ENCODE measurements at places on chromosomes 7 and 10.
A peak's percentile ranks its signal among the peaks of the same experiment; 100 is the strongest.

GRCh38 chr10:92690211-92690914, 608 bp downstream of the HHEX start:
- DNase-seq = no peak

- DNase-seq = no peak
Observed at GRCh38 chr7:8913682-8914081, 480.3 kb downstream of the NXPH1 start.

DNA sequence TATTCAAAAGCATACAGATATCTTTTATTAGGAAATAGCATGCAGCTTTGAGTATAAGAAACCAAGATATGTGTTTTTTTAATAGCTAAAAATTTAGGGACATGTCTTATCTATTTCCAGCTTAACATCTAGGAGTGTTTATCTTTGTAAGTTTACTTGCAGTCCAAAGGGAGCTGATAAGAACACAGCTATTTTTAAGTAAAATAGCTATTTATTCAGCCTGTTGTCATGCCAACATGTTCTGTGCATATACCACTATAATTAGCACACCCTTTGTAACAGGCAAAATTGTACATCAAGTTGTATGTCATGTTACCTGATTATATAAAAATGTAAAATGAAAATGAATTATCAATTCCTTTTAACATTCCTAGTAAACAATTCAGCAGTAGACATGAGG, 29.6 kb downstream of the FAM133B start:
- DNase-seq = no peak

GRCh38 chr10:132202070-132202970, 15.6 kb downstream of the DPYSL4 start:
- no peak for DNase-seq

- no peak for DNase-seq
Observed at GRCh38 chr7:73939528-73939927, 78.6 kb downstream of the TMEM270 start.

DNA sequence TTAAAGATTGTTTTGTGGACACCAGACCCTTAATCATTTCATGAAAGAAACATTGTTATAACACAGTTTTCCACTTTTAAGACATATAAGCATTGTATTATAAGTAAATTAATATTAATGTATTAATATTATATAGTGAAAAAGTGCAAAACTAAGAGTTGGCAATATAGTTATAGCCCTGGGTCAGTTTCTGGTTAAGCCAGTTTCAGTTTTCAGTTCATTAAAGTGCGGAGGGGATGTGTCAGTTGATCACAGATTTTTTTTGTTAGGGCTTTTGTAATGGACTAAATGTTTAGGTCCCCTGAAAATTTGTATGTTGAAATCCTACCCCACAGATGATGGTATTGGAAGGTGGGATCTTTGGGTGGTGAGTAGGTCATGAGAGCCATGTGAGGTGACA, 45.7 kb upstream of the GPR37 start:
- DNase-seq = no peak

DNA sequence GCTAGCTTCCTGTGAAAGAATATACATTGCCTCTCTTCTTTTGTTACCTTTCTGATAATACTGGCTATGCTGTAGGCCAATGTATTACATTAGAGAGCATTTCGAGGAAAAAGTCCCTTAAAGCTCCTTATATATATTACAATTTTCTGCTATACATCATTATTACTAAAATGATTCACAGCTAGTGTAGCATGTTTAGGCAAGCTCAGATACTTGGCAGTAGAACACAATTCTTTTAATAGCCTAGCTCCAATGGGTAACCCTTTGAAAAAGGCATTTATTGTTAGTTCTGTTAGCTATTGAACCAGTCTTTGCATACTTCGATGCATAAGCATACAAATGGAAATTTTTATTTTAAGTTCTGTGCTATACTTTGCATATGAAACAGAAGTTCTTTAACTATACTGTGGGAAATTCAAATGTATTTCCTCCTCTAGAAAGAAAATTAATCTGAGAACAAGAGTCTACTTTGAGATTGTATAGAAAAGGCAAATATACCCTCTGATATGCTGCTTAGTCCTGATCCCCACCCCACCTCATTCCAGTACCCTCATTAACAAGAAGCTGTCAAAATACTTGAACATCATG, 55.6 kb upstream of the SKAP2 start:
- no peak for DNase-seq

DNA sequence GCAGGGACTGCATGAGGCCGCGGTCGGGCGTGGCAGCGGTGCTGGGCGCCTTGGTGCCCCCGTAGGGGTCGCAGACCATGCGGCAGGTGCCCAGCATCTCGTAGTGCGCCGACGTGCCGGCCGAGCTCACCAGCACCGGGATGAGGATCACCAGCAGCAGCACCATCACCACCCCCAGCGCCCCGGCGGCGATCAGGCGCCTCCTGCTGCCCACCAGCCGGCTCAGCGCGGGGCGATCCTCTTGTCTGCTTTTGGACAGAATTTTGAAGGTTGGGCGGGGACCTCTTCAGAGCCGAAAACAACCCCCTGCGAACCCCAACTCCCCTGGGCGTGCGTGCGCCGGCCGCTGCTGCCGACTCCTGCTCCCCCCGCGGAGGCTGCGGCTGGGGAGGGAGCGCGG, 779 bp downstream of the C1QL3 start:
- peak; percentile 5 for DNase-seq

DNA sequence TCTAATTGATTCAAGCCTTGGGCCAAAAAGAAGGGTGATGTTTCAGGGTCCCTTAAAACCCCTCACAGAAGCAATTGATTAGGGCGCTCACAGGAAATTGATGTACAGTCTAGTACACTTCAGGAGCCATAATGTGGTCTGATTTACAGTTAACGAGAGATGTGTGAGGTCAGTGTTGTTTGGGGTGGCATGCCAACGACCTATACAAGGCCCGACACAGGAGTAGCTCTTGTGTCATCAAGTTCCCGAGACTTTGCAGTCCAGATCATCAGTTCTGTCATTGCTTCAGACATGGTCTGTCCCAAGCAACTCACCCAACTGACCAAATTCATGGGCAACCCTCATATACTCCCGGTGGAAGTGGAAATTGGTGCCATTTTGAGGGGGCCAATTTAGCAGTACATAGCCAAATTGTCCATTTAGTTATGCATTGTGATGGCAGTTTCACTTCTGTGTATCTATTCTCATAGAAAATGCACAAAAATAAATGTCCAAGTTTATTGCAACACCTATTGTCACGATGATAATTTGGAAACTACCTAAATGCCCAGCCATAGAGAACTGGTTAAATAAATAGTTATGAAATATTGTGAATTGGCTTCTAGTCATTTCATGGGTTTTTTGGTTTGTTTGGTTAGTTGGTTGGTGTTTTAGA, 18.0 kb upstream of the ARID5B start:
- DNase-seq = no peak

- DNase-seq = no peak
Observed at GRCh38 chr10:28637346-28637745, 40.0 kb upstream of the BAMBI start.

All from fibroblast of skin of right quadriceps (primary cell).